ENCODE measurements at places on chromosomes 2 and 18.

DNA sequence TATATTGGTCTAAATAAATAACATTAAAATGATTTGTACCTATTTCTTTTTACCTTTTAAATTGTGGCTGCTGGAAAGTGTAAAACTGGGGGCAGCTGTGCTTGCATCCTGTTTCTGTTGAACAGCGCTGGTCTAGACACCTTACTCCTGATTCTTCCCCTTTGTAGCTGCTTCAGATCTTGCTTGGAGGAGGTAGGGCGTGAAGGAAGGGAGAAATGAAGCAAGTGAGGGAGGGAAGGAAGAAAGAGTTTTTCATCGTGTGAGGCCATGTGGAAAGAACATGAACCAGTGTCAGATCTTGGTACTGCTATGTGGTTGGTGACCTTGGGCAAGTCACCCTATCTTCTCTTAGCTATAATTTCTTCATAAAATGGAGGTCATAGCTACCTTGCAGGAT lies 89.0 kb upstream of the SEC11C start:
- no peak for DNase-seq

- DNase-seq: no peak
Measured at GRCh38 chr2:214492608-214493007, 81.8 kb downstream of the VWC2L start.

DNA sequence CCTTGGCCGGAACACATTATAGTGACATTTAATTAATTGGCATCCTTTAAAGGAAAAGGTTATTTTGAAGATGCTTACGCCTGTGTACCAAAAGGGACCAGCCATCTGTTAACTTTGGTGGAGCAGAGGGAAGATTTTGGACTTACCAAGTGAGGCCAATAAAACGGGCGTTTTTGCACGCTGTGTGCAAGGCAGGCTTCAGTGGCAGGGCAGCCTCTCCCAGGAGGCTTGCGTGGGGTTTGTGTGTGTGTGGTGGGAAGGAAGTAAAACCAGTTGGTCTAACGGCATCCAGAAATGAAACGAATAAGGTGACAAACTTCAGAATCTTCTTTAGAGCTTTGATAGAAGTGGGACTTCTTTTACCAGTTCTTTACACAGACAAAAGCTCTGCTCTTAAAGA lies 191.7 kb downstream of the PRKCE start:
- peak; percentile 73 for DNase-seq

GRCh38 chr2:173657996-173658717 lies 303.5 kb downstream of the CDCA7 start:
- DNase-seq: no peak

- DNase-seq: no peak
Measured at GRCh38 chr18:44048846-44049245, 631.8 kb upstream of the SETBP1 start.

GRCh38 chr2:33029926-33030325 lies 83.2 kb downstream of the LTBP1 start:
- DNase-seq: no peak

DNA sequence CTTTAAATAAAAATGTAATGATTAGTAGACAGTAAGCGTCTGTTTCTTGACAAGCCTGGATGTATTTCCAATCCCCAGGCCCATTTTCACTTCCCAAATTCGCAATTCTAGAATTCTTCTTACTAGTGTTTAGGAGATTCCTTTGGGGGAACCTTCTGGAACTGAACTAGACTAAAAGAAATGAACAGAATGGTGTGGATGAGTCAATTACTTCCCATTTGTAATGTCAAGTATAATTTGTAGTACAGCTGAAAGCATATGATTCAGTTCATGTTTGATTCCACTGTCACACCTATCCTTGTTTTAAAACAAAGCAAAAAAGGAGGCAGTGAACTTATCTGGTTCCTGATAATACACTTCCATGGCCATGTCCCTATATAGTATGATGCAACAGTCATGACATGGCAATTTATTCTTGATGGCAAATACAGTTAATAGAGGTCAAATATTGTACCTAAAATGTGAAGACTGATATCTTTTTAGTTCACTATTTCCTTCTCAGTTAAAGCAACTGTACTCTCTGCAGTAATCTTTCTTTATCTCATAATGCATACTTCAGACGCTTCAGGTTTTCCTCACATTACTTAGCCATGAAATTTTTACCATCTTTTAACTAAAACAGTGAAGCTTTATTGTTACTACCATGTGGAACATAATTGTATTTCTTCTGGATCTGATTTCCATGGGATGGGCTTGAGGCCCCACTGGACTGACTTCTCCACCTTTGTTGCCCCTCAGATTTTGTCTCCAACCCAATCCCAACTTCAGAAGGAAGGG lies 2.0 kb downstream of the IDH1 start:
- no peak for DNase-seq

GRCh38 chr2:241317391-241317790 lies 1.7 kb downstream of the SEPTIN2 start:
- DNase-seq: no peak

- no peak for DNase-seq
Measured at GRCh38 chr2:155846259-155846658, 486.3 kb downstream of the NR4A2 start.
